SK-N-SH (cell line): ENCODE measurements at places on chromosomes 16 and 17. TPM values are rescaled to one million over a fixed set of nuclear protein-coding genes. Genes with fewer than 3 reads are reported as not detected.
A peak's percentile ranks its signal among the peaks of the same experiment; 100 is the strongest.

GRCh38 chr16:57284209-57284951, at the start of gene PLLP:
TSS of gene PLLP (minus strand) at chr16:57284672. CDS start at chr16:57284540, 132 bp downstream.
- no peaks in the 10 kb centered on the region for H3K36me3 ChIP-seq
- peak within 1 kb of the TSS; percentile 61 for H3K4me3 ChIP-seq
- H3K4me1 ChIP-seq: no peaks in the 10 kb centered on the region
- DNase-seq: peak; percentile 90
- no peak within 1 kb of the TSS for H3K27ac ChIP-seq

NUTF2 gene
- 287 and 449 TPM in 2 replicates for polyA plus RNA-seq

- no peaks in the 10 kb centered on the region for H3K27me3 ChIP-seq
- H3K27ac ChIP-seq: no peak overlapping the region
- peaks cover 9% of the 10 kb centered on the region; the same call in 1 of the 2 replicates for H3K4me1 ChIP-seq
- no peak overlapping the region for H3K4me3 ChIP-seq
- H3K36me3 ChIP-seq: no peaks in the 10 kb centered on the region
Observed at GRCh38 chr17:19258371-19258770, 21.2 kb downstream of the EPN2 start.

DNA sequence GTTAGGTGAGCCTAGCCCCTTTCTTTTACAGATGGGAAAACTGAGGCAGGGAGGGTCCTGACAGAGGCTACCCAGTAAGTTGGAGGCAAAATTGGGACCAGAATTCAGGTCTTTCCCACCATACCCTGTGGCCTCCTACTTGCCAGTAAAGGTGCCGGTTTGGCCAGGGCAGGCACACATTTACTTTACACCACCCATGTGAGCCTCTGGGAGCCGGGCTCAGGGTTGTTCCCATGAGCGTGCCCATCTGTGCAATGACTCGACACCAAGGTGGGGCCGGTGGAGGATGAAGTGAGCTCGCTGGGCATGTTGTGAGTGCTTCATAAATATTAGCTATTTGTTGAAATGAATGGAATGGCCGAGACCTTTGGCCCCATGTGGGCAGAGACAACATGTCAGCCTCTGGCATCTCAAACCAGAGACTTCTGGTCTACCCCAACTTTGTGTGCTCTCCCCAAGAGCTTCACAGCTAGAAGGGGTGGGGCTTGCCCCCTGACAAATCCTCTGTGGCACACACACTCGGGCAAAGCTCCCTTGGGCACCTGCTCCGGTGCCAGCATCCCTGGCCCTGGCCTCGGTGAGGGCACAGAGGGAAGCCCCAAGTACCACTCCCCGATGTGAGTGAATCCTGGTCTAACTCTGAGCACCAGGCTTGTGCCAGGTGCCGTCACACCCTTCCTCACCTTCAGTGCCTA, 60.1 kb downstream of the SRCIN1 start:
- no peaks in the 10 kb centered on the region for H3K4me1 ChIP-seq
- no peaks in the 10 kb centered on the region for H3K36me3 ChIP-seq
- no peak for DNase-seq
- H3K27ac ChIP-seq: no peak overlapping the region
- H3K27me3 ChIP-seq: no peaks in the 10 kb centered on the region

CA4 gene
- polyA plus RNA-seq: 0.15 and 0.21 TPM in 2 replicates

GRCh38 chr17:48416971-48417370, 13.0 kb downstream of the SKAP1 start:
- no peak overlapping the region for H3K27ac ChIP-seq
- H3K36me3 ChIP-seq: no peaks in the 10 kb centered on the region
- DNase-seq: no peak
- no peak overlapping the region for H3K4me3 ChIP-seq
- H3K27me3 ChIP-seq: peaks cover 76% of the 10 kb centered on the region
- no peaks in the 10 kb centered on the region for H3K4me1 ChIP-seq

DNA sequence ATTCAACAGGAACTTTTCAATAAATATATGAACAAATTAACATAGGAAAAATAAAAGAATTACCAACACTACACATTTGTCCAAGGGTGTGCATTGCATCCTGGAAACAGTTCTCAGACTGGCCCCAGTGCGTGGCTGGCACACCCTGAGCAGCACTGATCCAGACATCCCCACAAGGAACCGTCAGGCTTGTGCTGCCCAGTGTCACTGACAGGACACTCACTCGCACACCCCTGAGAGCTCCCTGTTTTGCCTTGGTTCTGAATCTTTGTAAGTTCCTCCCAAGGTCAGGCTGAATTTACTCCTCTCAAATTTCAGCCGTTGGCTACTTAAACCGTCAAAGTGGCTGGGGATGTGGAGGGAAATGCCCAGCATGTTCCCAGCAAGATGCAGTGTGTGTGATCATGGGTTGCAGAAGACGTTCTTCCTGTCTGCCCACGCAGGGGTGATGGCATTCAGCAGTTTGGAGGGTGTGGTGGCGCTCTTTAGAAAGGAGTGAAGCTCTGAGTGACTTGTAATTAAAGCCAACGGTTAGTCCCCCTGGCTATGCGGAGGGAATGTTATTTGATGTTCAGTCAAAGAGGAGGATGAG, 1.7 kb downstream of the MT2A start:
- H3K36me3 ChIP-seq: no peaks in the 10 kb centered on the region
- H3K4me1 ChIP-seq: peaks cover 46% of the 10 kb centered on the region; the same call in 1 of the 2 replicates
- H3K27ac ChIP-seq: peak overlapping the region; percentile 96
- no peaks in the 10 kb centered on the region for H3K27me3 ChIP-seq
